ENCODE measurements at places on chromosomes 1 and 21. TPM values are rescaled to one million over a fixed set of nuclear protein-coding genes. Genes with fewer than 3 reads are reported as not detected.

The GUCA2B gene
- polyA plus RNA-seq: not detected

DNA sequence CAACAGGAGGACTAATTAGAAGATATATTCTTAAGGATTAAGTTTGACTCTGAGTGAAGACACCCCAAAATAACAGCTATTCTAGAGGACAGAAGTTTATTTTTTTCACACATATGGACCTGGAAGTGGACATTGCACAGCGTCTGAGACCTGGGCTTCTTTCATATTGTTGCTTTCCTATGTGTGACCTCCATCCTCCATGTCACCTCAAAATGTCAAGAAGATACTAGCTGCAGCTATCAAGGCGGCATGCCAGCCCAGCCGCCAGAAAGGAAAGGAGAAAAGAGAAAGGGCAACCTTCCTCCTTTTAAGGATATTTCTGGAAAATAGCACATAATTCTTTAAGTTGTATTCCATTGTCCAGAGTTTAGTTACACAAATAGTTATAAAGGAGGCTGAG is 220.4 kb downstream of the PATJ start:
- DNase-seq: no peak

- DNase-seq: no peak
Observed at GRCh38 chr21:46256501-46256994, 28.0 kb upstream of the LSS start.

The NOS1AP gene
- polyA plus RNA-seq: 2.8 TPM

DNA sequence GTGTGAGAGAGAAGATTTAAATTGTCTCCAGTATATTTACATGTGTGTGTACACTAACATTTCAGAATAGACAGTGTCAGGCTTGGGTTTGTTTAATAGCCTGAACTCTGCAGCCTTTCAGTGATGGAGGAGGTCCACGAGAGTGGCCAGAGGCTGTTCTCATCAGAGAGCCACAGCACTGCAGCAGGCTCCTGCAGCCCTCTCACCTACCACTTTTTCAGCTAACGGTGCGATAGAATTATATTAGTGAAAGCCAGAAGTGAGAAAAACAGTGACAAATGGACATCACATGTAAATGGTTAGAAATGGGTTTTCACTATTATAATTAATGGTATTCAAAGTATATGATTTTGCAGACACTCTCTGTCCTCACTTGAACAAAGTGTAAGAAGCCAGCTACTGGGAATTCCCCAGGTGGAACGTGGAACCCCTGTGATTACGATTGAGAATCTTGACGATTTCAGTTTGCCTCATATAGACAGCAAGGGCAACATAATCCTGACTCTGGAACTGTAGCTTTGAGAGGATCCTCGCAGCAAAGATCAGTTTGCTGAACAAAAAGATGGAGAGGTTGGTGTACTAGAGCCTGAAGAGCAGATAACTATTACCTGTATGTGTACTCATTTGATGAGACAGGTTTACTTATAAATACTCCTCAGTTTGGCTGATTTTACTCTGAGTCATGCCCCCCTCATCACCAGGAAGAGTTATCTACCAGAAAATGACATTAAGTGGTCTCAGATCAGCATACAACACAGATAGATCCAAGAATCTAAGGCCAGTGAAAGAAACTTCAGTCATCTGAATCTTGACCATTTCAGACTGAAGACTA is 31.4 kb downstream of the IFI16 start:
- DNase-seq: no peak

DNA sequence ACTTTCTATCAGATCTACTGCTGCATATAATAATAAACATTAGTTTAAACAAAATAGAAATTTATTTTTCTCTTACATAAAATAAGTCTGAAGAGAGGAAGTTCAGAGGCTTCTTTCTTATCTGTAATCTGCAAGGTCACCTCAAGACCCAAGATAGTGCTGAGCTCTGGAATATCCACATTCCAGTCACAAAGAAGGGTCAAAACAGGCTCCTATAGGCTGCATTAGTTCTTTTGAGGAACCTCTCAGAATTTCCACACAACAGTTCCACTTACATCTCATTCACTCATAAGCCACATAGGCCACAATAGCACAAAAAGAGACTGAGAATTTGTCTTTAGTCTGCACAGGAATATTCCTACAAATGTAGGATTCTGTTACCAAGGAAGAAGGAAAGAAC is 15.4 kb downstream of the DYNLT5 start:
- DNase-seq: no peak

GRCh38 chr1:29549001-29549400 is 312.7 kb downstream of the PTPRU start:
- no peak for DNase-seq

DNA sequence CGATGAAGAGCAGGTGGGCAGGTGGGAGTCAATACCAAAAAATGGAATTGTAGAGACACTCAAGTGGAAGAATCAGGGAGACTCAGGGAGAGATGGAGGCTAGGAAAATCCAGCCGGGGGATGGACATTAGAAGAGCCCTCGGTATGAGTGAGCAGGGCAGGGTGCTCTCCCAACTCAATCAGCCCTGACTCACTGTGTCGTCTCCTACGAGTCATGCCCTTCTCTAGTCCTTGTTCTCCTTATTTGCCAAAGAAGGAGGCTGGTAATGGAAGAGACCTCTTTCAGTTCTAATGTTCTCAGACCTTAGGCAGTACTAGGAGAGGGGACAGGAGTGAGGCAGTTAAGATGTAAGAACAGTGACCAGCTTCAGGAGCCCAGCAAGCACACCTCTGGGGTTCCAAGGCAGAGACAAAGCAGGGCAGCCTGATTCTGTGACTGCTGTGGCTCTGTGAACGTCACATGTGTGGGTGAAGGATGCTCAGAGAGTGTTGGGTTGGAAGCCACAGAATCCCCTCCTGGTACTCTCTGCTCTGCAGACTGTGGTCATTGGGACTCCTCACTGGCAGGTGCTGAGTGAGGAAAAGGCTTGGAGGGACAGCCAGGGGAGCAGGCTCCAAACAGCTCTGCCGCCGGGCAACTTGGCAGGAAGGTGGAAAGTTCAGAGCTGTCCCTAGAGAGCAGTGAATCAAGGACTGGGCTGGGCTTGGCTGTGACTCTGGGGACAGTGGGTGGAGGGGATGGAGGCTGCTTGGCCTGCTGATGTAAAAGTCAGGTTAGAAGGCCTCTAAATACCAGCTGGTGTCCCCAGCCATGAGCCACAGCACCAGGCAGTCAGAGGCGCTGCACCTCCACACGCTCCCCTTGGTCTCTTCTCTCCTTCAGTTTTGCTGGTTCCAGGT is 11.1 kb upstream of the GJA5 start:
- DNase-seq: no peak

DNA sequence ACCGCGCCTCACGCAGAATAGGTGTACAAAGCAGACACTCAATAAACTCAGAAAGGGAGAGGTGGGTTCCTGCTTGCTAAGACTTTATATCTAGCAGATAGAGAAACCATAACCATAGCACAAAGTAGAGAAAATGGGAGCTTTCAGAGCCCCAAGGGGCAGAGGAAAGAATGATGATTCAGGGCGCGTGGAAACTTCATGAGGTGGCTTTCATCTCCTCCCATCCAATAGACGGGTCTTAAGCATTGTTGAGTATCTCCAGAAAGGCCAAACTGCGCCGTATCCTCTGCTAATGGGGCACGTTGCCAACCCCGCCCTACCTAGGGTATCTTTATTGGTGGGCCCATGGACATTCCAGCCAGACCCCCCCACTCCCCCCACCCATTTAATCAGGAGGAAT is 778 bp upstream of the MIXL1 start:
- DNase-seq: no peak

The SPRR5 gene
- polyA plus RNA-seq: not detected

GRCh38 chr1:56050911-56051310 is 528.5 kb downstream of the PLPP3 start:
- no peak for DNase-seq

DNA sequence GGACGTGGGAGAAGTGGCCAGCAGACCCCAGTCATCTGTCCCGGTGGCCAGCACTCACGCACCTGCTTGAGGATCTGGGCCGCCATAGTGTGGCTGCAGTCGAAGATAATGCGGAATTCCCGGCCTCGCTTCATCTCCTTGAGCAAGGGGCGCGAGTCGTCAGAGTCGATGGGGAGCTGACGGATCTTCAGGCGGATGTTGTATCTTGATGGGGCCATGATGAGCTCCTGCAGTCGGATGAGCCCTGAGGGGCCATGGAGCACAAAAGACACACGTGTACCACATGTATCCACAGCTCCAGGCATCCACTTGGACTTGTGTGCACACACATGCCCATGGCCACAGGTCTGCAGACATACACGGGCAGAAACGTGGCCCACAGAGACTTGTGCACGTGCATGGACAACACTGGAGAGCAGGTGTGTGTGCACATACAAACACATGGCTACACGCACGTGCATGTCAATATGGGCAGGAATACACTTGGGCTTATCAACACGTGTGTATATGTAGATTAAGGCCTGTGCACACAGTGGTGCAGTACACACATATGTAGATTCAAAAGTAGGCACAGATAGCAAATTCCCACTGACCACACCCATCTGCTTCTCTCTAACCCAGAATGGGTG is 162.1 kb downstream of the GRIK3 start:
- no peak for DNase-seq

The AMY2A gene
- 0.37 TPM for polyA plus RNA-seq

The SLX9 gene
- polyA plus RNA-seq: 12.3 TPM

The EDN2 gene
- not detected for polyA plus RNA-seq

DNA sequence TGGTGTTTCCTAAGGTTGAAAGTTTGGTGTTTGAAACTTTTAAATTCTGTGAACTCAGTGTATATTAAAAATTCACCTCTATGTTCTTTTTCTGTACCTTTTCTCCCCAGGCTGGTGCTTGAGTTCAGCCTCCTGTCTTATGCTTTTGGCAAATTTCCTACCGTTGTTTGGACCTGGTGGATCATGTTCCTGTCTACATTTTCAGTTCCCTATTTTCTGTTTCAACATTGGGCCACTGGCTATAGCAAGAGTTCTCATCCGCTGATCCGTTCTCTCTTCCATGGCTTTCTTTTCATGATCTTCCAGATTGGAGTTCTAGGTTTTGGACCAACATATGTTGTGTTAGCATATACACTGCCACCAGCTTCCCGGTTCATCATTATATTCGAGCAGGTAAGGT is 24.9 kb upstream of the AXDND1 start:
- no peak for DNase-seq

GRCh38 chr1:67350783-67351182 is 43.1 kb downstream of the IL12RB2 start:
- DNase-seq: no peak

DNA sequence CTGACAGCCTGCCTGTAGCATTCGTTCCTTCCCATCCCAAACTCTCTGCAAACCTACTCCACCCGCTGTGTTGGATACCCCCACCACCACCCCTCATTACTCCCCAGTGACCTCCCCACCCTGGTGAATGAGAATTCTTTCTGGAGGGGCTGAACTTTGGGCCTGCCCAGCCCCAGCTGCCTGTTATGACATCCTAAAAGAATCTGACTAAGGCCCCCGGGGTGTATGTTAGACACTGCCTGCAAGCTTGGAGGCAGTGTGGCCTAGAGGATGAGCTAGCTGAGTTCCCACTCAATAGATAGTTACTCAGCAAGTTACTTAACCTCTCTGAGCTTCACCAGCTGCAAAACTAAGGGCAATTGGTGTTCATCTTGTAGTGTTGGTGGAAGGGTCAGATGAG is 110.2 kb upstream of the FGGY start:
- no peak for DNase-seq

DNA sequence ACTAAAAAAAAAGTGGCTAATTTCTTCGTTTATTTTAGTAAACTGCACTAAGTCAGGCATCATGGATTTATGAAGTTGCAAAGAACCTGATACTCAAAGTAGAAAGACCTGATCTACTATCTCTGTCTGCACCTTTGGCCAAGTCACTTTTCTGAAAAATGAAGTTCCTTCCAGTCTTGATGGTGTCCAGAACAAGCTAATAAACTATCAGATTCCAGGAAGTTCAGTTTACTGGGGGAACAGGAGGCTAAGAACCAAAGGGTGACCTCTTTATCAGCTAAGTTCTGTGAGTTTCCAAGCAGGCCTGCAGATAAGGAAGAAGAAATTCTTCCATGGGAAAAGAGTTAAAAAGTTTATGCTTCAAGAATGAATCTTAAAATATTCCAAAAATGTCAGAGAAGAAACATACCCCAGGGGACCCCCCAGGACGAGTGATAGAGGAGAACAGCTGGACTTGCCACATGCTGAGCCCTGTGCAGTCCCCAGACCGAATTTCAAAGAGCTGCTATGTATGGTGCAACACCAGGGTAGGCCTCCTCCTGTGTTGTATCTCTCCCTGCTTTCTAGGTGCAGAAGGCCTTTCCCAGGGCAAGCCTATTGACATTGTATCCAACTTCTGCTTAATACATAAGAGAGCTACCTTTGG is 72.8 kb upstream of the FGGY start:
- DNase-seq: no peak

GRCh38 chr1:39827201-39827600 is 38.5 kb upstream of the BMP8B start:
- DNase-seq: no peak

DNA sequence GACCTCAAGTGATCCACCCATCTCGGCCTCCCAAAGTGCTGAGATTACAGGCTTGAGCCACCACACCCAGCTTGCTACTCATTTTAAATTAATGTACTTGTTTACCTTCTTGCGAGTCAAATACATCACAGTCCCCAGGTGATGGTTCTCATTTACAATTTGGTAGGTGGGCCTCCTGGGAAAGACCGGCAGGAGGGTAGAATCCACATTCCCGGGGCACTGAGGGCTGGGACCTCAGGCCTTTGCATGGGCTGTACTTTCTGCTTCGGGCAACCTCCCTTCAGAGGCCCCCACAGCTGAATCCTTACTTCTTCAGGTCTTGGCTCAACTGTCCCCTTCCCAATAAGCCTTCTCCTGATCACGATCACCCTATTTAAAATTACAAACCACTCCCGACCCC is 165.5 kb downstream of the KAZN start:
- DNase-seq: no peak

The VASH2 gene
- polyA plus RNA-seq: 33.1 TPM

DNA sequence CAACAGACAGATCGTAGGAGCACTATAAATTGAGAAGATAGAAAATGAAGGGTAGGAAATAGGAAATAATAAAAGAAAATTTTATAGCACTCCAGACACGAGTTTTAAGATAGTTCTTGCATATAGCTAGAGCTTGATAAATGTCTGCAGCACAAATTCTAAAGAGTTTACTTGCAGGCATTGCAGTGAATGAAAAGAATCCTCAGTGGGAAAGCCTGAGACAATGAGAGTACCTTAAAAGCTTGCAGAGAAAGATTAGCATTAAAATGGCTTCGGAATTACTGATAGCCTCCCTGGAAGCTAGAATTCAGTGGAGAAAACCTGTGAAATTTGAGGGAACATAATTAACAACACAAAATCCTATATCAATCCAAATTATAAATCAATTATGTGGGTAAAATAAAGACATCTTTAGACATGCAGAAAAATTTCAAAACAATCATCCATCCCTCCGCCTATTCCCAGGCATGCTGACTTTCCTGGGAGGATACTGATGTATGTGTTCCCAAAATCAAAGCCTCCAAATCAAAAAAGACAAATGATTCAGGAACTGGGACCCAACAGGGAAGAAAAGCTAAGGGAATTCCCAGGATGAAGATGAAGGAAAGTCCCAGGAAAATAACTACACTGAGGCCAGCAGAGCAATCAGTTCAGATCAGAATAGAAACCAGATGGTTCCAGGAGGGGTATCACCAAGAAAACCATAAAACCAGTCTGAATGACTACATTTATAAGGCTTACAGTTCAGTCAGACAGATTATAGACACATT is 305.9 kb upstream of the USP25 start:
- no peak for DNase-seq

GRCh38 chr1:109757936-109758786 is 5.6 kb downstream of the EPS8L3 start:
- DNase-seq: no peak

The SEMA4A gene
- 25.4 TPM for polyA plus RNA-seq

The TBX15 gene
- polyA plus RNA-seq: 0.22 TPM

The SAMSN1 gene
- 1.4 TPM for polyA plus RNA-seq

Data from right lung (tissue), 10 donors.